ENCODE measurements at places on chromosomes 7 and 10. TPM values are rescaled to one million over a fixed set of nuclear protein-coding genes. Genes with fewer than 3 reads are reported as not detected.

PIK3CG gene
- total RNA-seq, result 1.2 TPM

MUC12 gene
- 0.02 TPM for total RNA-seq

PODXL gene
- 23.2 TPM for total RNA-seq

RADIL gene
- total RNA-seq, result 3.7 TPM

C7orf33 gene
- not detected for total RNA-seq

GIMAP6 gene
- total RNA-seq, result 16.5 TPM

AGR3 gene
- not detected for total RNA-seq

AVPI1 gene
- 4.4 TPM for total RNA-seq

SFTPA1 gene
- 1.1 TPM for total RNA-seq

YAE1 gene
- 10.2 TPM for total RNA-seq

CPA4 gene
- total RNA-seq, result 2.5 TPM

HTR5A gene
- not detected for total RNA-seq

GRK5 gene
- 8.8 TPM for total RNA-seq

CALML5 gene
- not detected for total RNA-seq

OR2A5 gene
- not detected for total RNA-seq

ITPRID1 gene
- not detected for total RNA-seq

SLC29A3 gene
- 1.2 TPM for total RNA-seq

GPRIN2 gene
- total RNA-seq, result not detected

WIPF3 gene
- total RNA-seq, result 20.5 TPM

SORCS1 gene
- total RNA-seq, result 0.27 TPM

GPR26 gene
- not detected for total RNA-seq

HOXA1 gene
- not detected for total RNA-seq

GRM3 gene
- total RNA-seq, result not detected

TWIST1 gene
- 1.1 TPM for total RNA-seq

THSD7A gene
- 1.4 TPM for total RNA-seq

KCNMA1 gene
- 7.9 TPM for total RNA-seq

ZNF316 gene
- 13.9 TPM for total RNA-seq

NDUFB2 gene
- 393 TPM for total RNA-seq

SLC18A3 gene
- not detected for total RNA-seq

PGAM1 gene
- total RNA-seq, result 46.0 TPM

FAM170B gene
- not detected for total RNA-seq

CALHM1 gene
- total RNA-seq, result not detected

CADPS2 gene
- 3.6 TPM for total RNA-seq

NOBOX gene
- total RNA-seq, result not detected

HMX2 gene
- total RNA-seq, result not detected

FUOM gene
- 4.1 TPM for total RNA-seq

CNNM1 gene
- not detected for total RNA-seq

NDUFA5 gene
- 139 TPM for total RNA-seq

FAM241B gene
- total RNA-seq, result 1.9 TPM

Data from psoas muscle (tissue), 8 donors.